ENCODE measurements at places on chromosomes 4 and X.

GRCh38 chr4:158676076-158676475 lies 4.0 kb downstream of the ETFDH start:
- no peak for DNase-seq

DNA sequence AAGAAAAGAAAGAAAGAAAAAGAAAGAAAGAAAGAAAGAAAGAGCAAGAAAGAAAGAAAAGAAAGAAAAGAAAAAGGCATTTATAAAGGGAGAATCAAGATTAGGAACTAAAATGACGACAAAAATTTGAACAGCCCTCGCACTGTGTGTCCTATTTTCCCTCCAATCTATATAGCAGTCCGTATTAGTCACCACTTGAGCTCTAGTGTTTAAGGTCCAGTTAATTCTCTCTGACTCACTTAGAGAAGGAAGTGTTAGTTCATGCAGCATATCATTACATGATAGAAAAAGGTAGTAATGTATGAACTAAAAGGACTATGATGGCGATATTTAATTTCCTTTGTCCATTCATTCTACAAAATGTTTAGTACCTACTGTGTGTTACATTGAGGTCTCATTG lies 122.7 kb downstream of the CBLL2 start:
- DNase-seq, result peak; percentile 36

GRCh38 chr4:174260099-174260498 lies 23.4 kb downstream of the FBXO8 start:
- peak; percentile 77 for DNase-seq

DNA sequence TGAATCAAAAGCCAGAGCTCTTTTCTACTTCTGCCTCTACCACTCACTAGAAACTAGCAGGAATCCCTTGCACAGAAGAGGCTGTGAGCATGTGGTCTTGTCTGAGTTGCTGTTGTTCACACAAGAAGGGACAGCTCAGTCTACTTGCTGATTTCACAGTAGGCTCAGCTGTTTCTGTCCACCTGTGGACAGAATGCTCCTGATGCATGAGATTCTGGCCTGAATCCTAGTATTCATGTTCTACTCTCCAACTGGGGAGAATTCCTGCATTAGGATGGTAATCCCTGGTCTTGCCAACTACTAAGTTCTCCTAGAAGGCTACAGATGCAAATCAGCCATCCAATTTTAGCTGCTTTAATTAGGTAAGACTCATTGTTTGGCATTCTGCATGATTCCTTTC lies 112.8 kb downstream of the PPA2 start:
- no peak for DNase-seq

GRCh38 chr4:58590722-58591121 lies 1480.5 kb upstream of the IGFBP7 start:
- no peak for DNase-seq

DNA sequence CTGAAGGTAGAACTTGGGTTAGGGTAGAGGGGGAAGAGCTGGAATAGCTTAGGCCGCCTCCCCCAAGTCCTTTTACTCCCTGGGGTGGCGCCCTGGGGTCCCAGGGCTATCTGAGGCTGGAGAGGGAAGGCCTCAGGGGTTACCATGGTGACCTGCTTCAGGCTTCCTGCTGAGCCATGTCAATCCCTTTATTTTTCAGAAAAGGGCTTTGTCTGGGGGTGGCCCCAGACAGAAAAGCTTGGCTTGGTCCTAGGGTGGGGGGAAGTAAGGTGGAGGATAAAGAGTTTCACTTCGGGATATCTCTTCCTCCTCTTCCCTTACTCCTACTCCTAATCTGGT lies 6.3 kb downstream of the EFNB1 start:
- no peak for DNase-seq

GRCh38 chrX:135170877-135171519 lies at the start of gene CT55:
CT55 (minus strand) TSS chrX:135171398; CDS start chrX:135171171, 227 bp downstream.
- DNase-seq, result no peak

GRCh38 chr4:4990329-4990728 lies 28.9 kb downstream of the CYTL1 start:
- no peak for DNase-seq

- no peak for DNase-seq
Observed at GRCh38 chr4:12963291-12963690, 520.8 kb downstream of the RAB28 start.

DNA sequence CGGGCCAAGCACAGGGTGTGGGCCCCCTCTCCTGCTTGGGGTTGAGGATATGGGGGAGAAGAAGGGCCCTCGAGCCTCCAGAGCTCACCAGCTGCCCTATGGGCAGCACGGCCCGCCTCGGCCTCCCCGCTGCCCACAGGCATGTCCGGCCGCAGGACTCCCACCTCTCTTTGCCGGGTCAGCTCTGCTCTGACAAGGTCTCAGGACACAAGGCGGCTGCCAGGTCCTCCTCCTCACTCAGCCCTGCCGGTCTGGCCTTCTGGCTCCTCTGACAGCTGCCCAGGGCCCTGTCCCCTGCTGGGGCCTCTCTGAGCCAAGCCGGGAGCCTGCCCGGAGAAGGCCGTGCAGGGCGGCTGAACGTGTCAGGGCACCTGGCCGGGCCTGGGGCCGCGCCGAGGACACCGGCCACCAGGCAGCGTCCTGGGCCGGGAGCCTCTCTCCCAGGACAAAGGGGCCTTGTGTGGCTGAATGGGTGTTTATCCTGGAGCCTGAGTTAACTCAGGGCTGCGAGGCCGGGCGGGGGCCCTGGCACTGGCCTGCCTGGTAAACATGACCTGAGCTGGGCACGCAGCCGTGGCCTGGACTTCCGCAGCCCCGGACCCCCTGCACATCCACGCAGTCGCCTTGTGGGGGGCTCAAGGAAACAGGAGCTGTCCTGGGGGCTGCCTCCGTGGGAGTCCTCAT lies 25.7 kb downstream of the TACC3 start:
- DNase-seq, result no peak

- no peak for DNase-seq
Observed at GRCh38 chr4:145580906-145581305, 38.3 kb upstream of the MMAA start.

- no peak for DNase-seq
Observed at GRCh38 chr4:93996895-93997294, 168.3 kb downstream of the ATOH1 start.

- DNase-seq, result no peak
Observed at GRCh38 chr4:98293104-98293887, 32.1 kb downstream of the RAP1GDS1 start.

GRCh38 chr4:98539741-98540140 lies 118.7 kb downstream of the TSPAN5 start:
- no peak for DNase-seq

- DNase-seq, result peak; percentile 1
Observed at GRCh38 chrX:87664381-87664780, 146.8 kb downstream of the KLHL4 start.

DNA sequence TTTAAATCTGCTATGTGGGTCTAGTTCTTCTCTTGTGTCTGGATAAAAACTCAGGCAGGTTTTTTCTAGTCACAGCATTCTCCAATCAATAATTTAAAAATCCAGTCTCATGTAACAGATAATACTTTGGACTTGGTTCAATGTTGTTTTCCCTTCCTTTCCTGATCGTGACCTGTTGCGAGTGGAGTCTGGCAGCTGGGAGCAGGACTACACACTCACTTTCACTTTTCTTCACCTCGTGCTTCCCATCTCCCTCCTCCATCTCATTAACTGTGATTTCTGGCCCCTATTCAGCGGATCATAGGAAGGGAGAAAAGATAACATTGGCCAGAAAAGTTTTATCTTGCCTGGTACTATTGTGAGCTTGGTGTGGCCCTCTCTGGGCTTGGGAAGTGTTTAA lies 96.6 kb upstream of the GATB start:
- DNase-seq, result no peak

- DNase-seq, result peak; percentile 2
Observed at GRCh38 chr4:149518471-149518870, 297.2 kb downstream of the IQCM start.
